ENCODE measurements at places on chromosomes 13 and 19.

DNA sequence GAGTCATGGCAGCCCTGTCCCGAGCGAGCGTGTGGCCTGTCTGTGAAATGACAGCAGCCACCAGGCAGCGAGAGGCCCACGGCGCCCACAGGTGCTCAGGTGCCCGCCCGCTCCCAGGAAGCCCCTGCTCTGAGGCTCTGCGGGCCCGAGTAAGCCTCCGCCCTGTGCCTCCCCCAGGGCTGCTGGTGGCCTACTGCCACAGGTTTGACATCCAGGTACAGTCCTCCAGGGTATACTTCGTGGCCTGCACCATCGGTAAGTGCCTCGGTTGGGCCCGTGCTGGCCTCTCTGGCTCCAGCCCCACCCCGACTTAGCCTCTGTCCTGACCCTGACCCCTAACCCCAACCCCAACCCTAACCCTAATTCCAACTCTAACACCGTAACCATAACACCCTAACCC lies 15.0 kb upstream of the TMPRSS9 start:
- no peak for DNase-seq

DNA sequence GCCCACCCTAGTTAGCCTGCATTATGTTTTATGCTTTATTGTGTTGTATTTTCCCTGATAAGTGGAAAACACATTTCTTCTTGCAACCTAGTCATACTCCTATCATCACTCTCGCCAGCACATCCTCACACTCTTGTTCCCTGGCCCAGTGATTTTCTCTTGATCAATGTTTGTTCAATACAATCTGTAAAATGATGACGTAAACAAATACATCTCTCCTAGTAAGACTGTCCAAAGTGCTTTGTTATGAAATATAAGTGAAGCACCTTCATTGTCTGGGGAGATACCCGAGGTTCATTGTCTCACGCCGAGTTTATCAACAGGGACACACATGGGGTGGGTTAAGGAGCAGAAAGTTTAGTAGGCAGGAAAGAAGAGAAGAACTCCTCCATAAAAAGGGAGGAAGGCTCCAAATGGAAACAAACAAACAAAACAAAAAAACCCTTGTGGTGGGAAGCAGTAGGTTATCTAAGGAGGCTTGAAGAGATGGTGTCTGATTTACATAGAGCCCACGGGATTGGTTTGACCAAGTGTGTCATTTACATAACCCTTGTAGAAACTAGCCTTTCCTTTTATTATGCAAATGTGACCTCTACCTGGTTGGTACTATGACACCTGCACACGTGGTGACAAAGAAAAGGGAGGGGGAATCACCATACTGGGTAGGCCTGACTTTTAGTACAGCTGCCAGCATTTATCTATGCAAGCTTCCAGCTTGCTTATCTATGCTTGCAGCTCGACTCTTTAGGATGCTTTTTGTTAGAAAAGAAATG lies 1317.9 kb upstream of the SPRY2 start:
- DNase-seq: no peak

- no peak for DNase-seq
Observed at GRCh38 chr19:16075430-16076153, 703 bp upstream of the TPM4 start.

GRCh38 chr13:78393286-78394142 lies 209.8 kb downstream of the POU4F1 start:
- DNase-seq: no peak
